Stimulated activated CD4-positive, alpha-beta T cell treated with anti-CD3 and anti-CD28 coated beads, Interleukin-2, amount 100 ng/mL, for 24 hours (primary cell): ENCODE measurements at places on chromosomes 2 and 18.

- DNase-seq: no peak
These were observed 1494.7 kb upstream of the NXPH2 start for GRCh38 chr2:140274891-140275290.

DNA sequence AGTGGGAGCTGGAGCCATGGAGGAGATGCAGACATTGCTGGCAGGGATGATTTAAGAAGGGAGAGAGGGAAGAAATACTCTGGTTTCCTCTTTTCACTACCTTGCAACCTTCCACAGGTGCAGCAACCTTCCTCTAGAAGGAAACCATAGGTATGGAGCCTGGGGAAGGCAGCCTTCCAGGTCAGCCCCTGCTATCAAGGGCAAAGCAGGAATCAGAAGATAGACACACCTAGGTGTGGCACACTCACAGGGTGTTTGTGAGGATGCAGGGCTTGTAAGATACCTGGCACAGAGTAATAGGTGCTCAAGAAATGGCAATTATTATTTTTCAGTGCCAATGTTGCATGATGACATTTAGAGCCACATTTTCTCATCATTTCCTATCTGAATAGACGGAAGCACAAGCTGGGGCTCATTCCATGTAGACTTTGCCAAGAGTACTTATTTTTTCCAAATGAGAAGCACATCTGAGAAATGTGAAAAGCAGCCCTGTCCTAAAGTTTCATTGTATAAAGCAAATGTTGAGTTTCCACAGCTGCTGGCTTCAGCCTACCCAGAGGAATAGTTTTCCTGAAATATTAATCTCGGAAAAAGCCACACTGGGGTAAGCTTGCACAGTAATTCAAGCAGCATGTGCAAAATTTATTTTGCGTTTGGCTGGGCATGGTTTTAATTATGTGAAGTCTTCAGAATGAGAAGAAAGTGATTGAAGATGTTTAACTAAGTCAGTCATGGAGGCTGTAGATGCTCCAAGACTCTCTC, 20.6 kb downstream of the EVA1A start:
- no peak for DNase-seq

DNA sequence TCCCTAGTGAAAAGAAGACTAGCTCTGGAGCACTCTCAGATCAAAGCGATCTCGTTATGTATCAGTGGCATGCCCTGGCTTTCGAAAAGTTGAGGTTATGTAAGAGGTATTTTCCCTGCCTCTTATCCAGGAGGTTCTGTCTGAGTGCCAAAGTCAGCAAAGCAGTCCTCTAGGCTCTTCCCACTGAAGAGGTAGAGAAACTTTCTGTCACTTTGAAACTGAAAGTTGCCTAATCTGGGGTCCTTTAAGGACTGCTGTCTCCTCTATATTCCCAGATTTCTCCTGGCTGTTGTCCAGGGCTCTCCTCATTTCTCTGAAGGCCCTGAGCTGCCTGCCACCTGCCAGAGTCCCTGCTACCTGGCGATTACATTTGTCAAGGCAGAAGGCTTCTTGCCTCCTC, 96.3 kb downstream of the B3GNT2 start:
- no peak for DNase-seq

DNA sequence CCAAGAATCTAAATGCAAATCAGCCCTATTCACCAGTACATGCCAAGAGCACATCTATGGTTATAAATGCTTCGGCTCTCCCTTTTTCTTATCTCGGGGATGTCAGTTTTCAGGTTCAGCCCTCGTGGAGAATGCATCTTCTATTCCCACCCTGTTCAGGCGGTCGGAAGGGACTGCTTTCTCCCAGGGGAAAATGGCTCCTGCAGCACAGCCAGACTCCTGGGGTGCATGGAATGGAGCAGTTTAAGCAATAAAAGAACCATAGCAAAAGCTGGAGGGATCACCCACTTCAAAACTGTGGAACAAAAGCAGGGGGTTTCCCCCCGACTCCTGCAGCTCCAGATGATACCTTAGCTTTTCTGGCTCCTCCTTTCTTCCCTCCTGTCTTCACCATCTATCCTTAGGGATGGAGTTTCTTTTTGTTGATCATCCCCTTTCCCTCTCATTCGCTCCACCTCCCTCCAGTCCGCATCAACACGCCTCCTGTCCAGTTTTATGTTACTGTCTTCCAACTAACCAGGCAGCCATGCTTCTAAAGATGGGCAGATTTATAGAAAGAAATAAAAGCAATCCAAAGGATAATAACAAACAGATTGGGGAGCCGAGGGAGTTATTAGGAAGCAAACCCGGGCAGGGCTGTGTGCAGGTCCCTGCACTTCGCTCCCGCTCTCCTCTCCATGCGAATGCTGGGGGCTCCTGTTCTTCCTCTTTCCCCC, 356.2 kb upstream of the SMIM21 start:
- no peak for DNase-seq
